ENCODE measurements at places on chromosomes 7 and 10.

GRCh38 chr7:50591480-50592438 is 26.6 kb upstream of the DDC start:
- DNase-seq, result no peak

DNA sequence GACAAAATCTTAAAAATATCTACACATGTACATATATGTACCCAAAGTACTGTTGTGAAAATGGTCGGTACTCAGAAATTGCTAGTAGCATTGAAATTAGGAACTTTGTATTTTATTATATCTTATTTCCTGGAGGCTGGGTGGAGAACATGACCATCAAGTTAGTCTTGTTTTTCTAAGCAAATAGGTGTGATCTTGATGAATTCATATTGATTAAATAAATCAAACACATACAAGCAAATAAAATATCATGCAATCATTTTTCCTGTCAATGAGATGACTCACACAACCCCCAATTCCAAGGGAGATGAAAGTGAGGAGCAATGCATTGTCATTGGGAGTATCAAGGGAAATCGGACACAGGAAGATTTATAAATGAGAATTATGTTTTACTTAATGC is 18.0 kb downstream of the VSTM2A start:
- DNase-seq, result no peak

- no peak for DNase-seq
Measured at GRCh38 chr10:123669886-123670285, 3.7 kb downstream of the GPR26 start.

- DNase-seq, result no peak
Measured at GRCh38 chr7:113267271-113267670, 148.9 kb upstream of the SMIM30 start.

GRCh38 chr7:155732286-155732685 is 80.0 kb downstream of the SHH start:
- no peak for DNase-seq

GRCh38 chr10:119149729-119150128 is 15.8 kb downstream of the SFXN4 start:
- DNase-seq, result no peak

DNA sequence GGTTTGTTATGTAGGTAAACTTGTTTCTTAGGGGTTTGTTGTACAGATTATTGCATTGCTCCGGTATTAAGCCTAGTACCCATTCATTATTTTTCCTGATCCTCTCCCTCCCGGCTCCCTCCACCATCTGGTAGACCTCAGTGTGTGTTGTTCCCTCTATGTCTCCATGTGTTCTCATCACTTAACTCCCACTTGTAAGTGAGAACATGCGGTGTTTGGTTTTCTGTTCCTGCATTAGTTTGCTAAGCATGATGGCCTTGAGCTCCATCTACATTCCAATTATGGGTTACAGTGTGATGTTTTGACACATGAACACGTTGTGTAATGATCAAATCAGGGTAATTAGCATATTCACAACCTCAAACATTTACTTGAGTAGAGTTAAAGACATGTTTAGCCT is 237.5 kb downstream of the ABCA13 start:
- DNase-seq, result no peak

GRCh38 chr7:98199131-98199530 is 12.1 kb upstream of the BHLHA15 start:
- DNase-seq, result no peak

- no peak for DNase-seq
Measured at GRCh38 chr7:25287291-25287690, 59.0 kb upstream of the NPVF start.

GRCh38 chr7:128217030-128217805 is 23.9 kb upstream of the LEP start:
- DNase-seq, result no peak

- DNase-seq, result no peak
Measured at GRCh38 chr7:1895664-1896515, 225.8 kb downstream of the ELFN1 start.

DNA sequence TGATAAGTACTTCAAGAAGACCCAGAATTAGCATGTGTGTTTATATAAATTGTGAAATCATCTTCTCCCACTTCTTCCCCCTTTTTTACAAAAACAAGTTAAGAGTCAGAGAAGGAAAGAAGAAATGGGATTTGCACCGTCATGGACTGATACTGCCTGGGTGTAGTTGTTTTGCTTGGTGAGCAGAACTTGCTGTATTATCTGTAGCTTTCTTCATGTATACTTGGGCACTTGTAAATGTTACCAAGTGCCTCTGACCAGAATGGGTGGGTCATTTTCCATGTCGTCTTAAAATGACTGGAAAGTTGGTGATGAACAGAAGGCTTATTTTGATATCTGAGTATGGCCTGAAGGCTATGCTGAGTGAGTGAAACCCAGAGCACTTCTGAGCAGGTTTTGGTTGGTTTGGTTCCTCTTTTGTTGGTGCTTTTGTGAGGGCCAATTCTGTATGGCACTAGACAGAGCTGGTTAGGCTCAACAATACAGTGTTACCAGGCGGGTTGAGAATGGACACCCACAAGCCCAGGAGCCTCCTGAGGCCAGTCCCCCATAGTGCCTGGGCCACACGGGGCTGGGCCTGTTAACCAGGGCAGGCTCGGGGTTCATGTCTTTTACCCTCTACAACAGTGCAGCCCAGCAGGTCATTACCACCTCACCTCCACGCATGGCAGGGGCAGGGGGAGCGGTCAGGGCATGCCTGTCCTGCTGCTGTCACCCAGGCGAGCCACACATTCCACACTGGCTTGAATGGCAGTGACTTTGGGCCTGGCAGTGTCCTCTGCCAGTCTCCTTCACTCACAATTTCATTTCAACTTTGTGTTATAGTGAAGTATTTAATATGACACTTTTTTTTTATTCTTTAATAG is 115.1 kb downstream of the CCNY start:
- no peak for DNase-seq

GRCh38 chr10:30056767-30057355 is 2.5 kb downstream of the JCAD start:
- DNase-seq, result no peak

- no peak for DNase-seq
Measured at GRCh38 chr7:55996856-55997500, 32.6 kb downstream of the NIPSNAP2 start.

GRCh38 chr7:4050126-4050660 is 631.9 kb upstream of the FOXK1 start:
- DNase-seq, result no peak

- DNase-seq, result no peak
Measured at GRCh38 chr7:41979834-41980307, 257.1 kb downstream of the GLI3 start.

- DNase-seq, result peak; percentile 7
Measured at GRCh38 chr7:128869138-128869943, 6.7 kb downstream of the ATP6V1F start.

DNA sequence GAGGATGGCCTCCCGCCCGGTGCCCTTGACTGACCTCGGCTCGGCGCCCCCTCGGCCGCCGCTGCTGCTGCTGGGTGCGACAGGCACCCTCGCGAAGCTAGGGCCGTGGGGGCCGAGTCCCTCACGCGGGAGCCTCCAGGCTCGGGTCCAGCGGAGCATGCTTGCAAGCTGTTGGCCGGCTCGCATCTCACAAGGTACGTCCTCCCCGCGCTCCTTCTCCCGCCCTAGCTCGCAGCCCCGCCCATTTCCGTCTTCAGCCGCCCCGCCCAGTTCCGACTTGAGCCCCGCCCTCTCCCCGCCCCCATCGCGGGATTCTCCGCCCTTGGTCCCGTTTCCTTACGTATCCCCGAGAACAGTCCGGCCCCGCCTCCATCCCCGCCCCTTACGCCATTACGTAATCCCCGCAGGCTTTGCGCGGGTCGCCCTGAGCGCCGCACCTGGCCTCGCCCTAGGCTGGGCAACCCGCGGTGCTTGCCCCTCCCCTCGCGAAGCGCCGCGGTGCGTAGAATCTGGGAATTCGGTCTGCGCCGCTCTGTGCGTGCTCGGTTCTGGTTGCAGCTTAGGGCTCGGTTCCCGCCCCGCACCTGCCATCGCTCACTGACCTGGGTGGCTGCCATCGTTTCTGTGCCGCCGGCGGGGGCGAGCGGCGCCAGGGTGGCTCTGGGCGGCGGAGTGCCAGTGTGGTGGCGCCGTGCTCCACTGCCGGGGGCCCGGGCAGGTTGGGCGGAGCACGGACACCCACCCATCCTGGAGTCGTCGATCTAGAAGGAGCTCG is at the start of gene ABHD11:
ABHD11 (minus strand) TSS at position 191 of the 775 bp plus-strand sequence; CDS start at position 159, 32 bp downstream.
- DNase-seq, result peak; percentile 99

GRCh38 chr10:85413570-85413969 is 953.0 kb downstream of the GRID1 start:
- DNase-seq, result no peak

DNA sequence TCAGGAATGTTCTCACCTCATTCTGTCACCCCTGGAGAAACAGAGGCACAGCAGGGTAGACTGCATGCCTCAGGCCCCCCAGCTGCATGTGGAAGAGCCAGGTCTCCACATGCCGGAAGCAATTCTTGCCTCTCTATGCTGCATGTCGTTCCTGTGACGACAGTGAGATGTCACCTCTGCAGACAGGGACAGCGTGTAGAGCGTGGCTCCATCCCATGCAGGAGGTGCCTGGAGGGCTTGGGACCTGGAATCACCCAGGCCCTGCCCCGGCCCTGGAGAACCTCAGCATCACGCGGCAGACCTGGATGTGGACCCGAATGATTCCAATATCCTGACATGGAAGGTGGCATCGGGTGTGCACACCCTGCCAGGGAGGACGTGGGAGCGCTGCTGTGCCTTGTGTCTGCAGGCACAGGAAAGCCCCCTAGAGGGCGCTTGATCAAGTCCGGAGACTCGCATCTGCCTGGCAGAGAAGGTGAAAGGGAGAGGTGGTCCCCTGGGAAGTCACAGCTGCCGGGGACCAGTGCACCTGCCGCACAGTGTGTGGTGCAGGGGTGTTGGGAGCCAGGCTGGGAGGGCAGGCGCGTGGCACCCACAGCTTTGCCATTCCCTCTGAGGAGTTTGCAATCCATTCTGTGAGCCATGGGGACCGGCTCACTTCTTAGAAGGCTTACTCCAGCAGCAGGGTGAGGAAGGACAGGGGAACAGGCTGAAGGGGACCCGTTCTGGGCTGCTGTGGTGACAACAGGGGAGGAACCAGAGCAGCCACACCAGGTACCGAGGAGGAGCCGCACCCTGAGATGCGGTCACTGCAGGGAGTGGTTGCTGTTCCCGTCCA is 45.3 kb upstream of the EN2 start:
- peak; percentile 3 for DNase-seq

DNA sequence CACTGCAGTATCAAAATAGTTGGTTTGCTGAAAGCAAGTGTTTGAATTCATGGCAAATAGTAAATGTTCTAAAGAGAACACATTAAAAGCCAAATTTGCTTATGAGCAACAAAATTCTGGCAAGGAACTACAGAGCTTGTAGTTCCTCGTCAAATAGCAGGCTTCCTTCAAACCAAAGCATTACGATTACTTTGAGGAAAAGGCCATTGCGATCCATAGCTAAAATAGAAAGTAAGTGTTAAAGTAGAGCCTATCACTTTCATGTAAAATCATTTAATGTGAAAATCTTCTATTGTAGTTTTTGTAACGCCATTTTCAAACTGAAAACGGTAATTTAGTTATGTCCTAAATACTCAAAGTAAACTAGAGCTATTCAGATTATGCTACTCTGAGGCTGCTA is 20.1 kb downstream of the CACNA2D1 start:
- no peak for DNase-seq

- DNase-seq, result no peak
Measured at GRCh38 chr10:31353574-31353973, 34.6 kb downstream of the ZEB1 start.

DNA sequence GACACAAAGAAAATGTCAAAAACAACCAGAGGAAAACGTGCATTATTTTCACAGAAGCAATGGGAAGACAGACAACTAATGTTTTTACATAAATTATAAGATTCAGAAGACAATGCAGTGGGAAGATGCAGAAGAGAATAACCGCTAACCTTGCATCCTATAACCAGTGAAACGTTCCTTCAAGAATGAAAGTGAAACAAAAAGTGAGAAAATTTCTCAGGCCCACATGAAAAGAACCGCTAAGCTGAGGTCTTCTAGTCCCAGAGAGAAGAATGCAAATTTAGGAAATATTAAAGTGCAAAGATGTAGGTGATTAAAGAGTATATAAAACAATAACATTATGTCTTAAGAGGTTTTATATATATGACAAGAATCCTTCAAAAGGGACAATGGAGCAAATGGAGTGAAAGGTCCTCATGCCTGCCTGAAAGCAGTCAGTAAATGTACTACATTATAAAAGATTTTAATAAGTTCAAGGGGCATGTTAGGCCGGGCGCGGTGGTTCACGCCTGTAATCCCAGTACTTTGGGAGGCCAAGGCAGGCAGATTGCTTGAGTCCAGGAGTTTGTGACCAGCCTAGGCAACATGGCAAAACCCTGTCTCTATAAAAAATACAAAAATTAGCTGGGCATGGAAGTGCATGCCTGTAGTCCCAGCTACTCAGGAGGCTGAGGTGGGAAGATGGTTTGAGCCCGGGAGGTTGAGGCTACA is 43.1 kb upstream of the DDC start:
- DNase-seq, result no peak

- no peak for DNase-seq
Measured at GRCh38 chr7:16780596-16780995, 24.2 kb downstream of the AGR2 start.

- DNase-seq, result no peak
Measured at GRCh38 chr10:93784059-93784458, 26.3 kb downstream of the LGI1 start.

DNA sequence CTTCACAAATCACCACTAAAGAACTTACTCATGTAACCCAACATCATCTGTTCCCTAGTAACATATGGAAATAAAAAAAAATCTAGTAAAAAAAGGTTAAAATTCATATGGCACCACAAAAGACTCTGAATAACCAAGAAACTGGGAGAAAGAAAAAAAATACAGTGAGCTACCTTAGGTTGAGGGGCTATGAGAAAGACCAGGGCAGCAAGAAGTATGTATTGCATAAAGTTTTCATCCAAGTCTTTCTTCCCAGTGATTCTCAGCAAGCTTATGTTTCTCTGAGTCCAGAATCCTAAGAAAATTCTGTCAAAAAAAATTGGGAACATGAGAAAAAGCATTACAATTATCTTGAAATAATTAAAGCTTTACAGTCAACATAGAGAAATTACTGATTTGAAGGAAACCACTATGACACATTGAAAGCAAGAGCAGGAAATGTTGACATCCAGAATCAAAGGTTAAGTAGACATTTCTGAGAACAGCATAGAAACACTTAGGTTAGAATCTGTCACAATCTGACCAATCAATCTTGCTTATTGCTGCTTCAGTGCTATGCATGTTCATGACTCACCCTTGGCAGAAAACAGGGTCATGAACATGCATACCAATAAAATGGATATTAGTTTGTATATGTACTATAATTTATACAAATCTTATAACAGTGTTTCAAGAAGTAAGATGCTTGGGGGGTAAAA is 494.0 kb upstream of the POT1 start:
- DNase-seq, result no peak

GRCh38 chr10:77925410-77925794 is 1.2 kb downstream of the DLG5 start:
- DNase-seq, result no peak

GRCh38 chr10:123021517-123021916 is 12.7 kb downstream of the ACADSB start:
- no peak for DNase-seq
